ENCODE measurements at places on chromosomes 16 and 17.

- DNase-seq, result no peak
Observed at GRCh38 chr16:51392521-51393187, 241.6 kb upstream of the SALL1 start.

DNA sequence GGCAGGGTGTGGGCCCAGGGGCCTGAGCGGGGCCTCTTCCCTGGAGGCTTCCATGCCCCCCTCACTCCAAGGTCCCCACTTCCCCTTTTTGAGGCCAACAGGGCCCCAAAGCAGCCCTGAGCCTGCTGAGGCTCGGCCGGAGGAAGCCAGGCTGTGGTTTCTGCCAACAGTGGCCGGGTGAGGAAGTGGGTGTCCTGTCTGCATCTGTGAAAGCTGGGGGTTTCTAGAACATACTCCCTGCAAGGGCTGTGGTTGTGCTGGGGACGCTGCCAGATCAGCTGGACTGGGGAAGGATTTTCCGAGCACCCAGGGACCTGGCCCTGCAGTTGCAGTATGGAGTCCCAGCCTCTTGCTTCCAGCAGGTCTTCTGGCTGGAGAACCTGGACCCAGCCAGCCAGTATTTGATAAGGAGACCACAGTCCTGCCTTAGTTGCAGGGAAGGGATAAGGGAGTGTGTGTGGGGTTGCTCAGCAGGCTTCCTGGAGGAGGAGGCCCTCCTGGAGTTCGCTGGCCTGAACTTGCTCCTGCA lies 15.7 kb downstream of the ADCY7 start:
- peak; percentile 45 for DNase-seq

DNA sequence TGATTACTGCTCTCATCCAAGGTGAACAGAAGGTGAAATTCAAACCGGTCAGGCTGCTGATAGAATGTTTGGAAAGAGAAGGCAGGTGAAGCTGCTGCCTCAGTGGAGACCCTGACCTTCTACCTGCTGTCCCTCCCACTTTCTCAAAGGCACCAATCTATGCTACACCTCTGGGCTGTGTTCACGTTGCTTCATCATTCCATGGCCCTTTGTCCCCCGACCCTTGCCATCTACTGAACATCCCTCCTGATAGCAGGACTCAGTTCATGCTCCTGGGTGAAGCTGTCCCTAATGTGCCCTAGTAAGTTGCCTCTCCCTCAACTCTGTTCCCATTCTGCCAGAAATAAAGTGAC lies 44.2 kb upstream of the SOX9 start:
- DNase-seq, result no peak

GRCh38 chr16:3004781-3005284 lies 7.9 kb upstream of the CLDN9 start:
- DNase-seq, result no peak

DNA sequence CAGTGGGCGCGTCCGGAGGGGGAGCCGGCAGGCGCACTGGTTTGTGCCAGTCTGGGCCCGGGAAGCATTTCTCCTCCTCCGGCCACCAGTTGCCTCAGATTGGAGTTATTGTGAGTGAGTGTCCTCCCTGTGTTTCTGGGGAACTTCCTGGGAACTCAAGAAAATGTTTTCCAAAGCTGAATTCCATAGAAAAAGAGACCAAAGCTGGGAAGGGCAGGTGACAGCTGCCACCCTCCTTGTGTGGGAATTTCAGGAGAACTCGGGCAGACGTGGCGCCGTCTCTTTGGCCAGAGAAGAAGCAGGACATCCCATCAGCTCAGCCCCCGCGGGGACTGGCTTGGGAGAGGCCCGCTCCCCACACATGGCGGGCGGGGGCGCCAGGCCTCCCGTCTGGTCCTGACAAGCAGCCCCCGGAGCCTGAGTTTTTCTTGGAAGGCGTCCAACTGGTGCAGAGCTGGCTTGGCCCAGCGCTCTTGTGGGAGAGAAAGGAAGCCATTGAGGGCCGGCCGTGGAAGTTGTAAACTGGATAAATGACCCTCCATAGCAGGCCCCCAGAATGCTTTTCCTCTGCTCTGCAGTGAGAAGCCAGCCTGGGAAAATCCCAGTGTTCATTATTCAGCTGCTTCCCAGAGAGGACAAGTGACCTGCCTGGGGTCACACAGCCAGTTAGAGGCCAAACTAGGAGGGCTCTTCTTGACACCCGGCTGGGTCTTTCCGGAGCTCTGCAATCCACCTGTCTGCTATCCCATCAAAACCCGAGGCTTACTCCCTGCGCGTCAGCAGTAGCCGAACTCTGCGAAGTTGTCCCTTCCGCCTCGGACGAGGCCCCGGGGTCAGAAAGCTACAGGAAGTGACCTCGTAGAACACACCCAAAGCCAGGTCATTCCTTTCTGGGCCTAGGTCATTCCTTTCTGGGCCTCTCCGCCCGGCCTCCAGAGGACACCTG lies 39.2 kb upstream of the GSE1 start:
- DNase-seq, result no peak
